SK-N-MC (cell line): ENCODE measurements at places on chromosomes 3 and 15.

- no peak for DNase-seq
Measured at GRCh38 chr3:113695786-113696645, at the start of gene USF3. TSS of gene USF3 (minus strand) at chr3:113696642. CDS start at chr3:113674878, 21,764 bp downstream.

DNA sequence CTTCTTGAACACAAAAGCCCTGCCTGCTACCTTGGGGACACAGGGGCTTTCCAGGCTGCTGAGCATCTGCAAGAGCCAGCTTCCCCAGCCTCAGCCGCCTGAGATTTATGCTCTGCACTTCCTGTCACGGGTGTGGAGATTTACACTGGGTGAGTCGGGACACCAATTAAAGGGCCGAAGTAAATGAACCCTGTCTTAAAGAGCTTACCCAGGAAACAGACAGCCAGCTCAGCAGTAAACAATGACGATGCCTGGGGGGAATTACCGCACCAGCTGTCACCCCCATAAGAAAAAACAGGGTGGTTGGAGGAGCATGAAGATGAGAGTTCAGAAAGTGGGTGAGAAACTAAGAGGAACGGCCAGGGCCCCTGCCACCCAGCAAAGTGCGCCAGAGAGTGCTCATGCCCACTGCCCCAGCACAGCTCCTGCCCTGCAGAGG lies 37.5 kb upstream of the IQSEC1 start:
- DNase-seq: no peak

GRCh38 chr3:100245927-100246326 lies 14.9 kb upstream of the TBC1D23 start:
- DNase-seq: no peak

GRCh38 chr3:195565716-195566115 lies 18.0 kb downstream of the APOD start:
- DNase-seq: no peak

GRCh38 chr15:69593981-69594966 lies 141.7 kb downstream of the RPLP1 start:
- no peak for DNase-seq

- no peak for DNase-seq
Measured at GRCh38 chr15:82532383-82532990, 7.8 kb downstream of the RPS17 start.

- no peak for DNase-seq
Measured at GRCh38 chr15:23073890-23074646, 34.7 kb upstream of the TUBGCP5 start.

GRCh38 chr3:69121950-69122349 lies 445 bp downstream of the LMOD3 start:
- DNase-seq: no peak

GRCh38 chr15:89746386-89746780 lies 4.7 kb downstream of the MESP1 start:
- DNase-seq: no peak

GRCh38 chr15:43519196-43519595 lies 1.8 kb downstream of the MAP1A start:
- no peak for DNase-seq

DNA sequence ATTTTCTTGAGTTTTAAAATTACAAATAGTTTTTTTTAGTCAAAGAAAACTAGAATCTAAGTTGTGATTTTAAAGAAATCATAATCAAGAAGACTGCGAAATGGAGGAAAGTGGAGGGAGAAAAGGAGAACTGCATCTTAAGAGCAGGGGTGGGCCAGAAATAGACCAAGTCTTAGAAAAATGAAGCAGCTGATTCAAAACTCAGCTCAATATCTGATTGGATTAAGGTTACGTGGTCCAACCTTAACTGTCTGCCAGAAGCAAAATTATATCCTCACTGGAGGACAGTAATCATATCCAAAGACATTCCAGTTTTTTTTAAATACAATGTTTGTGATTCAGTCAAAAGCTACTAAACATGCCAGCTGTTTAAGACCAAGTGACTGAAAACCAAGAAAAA lies 41.4 kb downstream of the CHSY1 start:
- DNase-seq: no peak

DNA sequence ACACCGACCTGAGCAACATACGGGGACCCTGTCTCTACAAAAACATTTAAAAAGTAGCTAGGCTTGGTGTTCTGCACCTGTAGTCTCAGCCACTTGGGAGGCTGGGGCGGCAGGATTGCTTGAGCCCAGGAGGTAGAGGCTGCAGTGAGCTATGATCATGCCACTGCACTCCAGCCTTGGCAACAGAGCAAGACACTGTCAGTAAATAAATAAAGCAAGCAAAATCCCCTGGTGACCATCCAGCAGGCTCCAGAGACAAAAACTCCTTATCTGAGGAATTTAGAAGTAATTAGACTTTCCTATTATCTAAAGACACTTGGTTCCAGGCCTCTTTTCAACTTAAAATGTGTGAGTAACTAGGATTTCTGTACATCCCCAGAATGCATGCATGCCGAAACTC lies 29.5 kb upstream of the ZNF774 start:
- no peak for DNase-seq

DNA sequence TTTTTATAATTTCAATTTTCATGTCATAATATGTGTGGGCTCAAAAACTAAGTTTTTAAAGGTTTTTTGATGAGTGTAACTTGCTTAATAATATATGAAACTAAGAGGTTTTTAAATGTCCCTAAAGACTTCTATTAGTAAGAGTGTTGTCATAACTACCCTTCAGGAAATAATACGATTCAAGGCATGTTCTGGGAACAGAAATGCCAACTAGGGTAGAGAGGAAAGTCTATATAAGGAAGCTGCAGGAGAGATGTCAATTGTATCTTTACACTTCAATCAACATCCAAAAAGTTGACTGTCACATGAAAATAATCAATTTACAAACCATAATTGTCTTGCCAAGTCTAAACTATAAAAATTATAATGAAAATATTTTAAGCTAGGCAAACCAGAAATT lies 76.3 kb downstream of the SMARCC1 start:
- no peak for DNase-seq

- DNase-seq: no peak
Measured at GRCh38 chr15:58535894-58536293, 104.1 kb downstream of the LIPC start.

GRCh38 chr3:197580253-197580691 lies 24.5 kb upstream of the BDH1 start:
- no peak for DNase-seq

DNA sequence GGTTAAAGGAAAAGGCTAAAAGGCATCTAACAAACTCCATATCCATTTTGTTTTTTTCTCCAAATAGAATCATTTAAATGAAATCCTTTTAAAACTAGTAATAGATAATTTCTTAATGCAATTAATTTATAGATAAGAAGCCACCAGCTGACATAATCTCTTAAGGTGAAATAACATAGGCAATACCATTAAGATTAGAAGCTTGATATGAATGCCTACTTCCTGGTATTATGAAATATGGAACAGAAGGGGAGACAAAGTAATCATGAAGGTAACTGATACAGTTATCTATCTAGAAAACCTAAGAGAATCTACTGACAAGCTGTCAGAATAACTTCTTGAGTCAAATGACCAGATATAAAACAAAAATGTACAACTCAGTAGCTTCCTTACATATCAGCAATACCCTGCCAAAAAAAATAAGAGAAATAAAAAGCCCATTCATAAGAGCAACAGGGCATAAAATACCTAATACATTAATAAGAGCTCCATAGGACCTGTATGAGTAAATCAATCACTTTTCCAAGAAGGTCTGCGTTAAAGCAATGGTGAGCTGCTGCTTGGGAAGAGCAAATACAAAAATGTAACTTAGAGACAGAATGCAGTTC lies 10.7 kb downstream of the EHD4 start:
- DNase-seq: no peak

- DNase-seq: no peak
Measured at GRCh38 chr3:63768888-63769287, 50.2 kb upstream of the C3orf49 start.
